Left renal pelvis (tissue), 4 donors: ENCODE measurements at places on chromosomes 3 and 15. TPM values are rescaled to one million over a fixed set of nuclear protein-coding genes. Genes with fewer than 3 reads are reported as not detected.

Gene GALNT15
- 2.3 TPM for polyA plus RNA-seq

Gene CA12
- 6.8 TPM for polyA plus RNA-seq

Gene GOLGA8N
- 20.0 TPM for polyA plus RNA-seq

Gene CELSR3
- 0.67 TPM for polyA plus RNA-seq

Gene FANCD2OS
- not detected for polyA plus RNA-seq
